Keratinocyte (primary cell): ENCODE measurements at places on chromosomes 1 and 21.

DNA sequence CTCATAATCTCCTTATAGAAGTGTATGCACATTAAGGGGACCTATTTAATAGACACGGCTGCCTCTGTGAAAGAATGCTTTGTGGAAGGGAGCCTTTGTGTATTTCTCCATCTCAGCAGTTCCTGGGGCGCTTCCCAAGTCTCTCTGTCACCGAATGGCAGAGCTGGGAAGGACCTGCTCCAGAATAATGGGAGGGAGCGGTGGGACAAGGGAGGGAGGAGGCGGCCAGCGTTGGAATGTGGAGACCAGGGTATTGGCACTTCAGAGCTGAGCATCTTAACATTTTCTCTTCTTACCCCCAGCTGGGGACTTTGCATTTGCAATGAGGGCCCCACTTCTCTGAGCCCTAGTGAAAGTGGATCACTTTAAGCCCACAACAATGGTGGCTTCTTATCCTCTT, 23.9 kb downstream of the CACHD1 start:
- no peaks in the 10 kb centered on the region for H3K27me3 ChIP-seq
- no peak overlapping the region for H3K27ac ChIP-seq
- H3K4me1 ChIP-seq, result no peaks in the 10 kb centered on the region

DNA sequence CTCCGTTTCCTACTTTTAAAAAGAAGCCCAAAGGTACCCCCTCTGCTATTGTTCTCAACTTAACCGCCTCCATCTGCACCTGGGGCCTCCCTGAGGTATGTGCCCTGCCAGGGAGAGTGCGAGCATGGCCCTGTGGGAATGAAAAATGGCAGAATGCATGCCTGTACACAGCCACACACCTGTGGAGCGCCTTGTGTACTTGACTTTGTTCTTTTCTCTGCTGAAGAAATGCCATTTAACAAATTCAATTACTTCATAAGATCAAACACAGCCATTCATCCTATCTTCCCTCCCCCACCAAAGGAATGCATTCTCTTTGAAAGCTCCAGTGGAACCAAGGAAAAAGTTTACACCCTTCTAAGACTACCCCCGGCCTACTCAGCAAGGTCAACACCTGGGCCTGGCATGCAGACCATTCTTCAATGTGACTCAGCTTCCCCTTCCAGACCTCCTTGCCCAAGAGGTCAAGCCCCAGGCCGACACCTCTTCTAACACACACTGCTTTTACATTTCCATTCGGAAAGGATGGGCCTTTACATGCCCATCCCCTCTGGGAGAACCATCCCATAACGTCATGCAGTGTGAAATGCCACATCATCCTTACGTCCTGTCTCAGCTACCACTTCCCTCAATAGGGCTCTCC, 123.7 kb downstream of the SMYD2 start:
- peak overlapping the region; percentile 7 for H3K4me3 ChIP-seq
- DNase-seq, result peak; percentile 55
- no peaks in the 10 kb centered on the region for H3K27me3 ChIP-seq
- H3K27ac ChIP-seq, result peak overlapping the region; percentile 80
- peaks cover 32% of the 10 kb centered on the region for H3K4me1 ChIP-seq

DNA sequence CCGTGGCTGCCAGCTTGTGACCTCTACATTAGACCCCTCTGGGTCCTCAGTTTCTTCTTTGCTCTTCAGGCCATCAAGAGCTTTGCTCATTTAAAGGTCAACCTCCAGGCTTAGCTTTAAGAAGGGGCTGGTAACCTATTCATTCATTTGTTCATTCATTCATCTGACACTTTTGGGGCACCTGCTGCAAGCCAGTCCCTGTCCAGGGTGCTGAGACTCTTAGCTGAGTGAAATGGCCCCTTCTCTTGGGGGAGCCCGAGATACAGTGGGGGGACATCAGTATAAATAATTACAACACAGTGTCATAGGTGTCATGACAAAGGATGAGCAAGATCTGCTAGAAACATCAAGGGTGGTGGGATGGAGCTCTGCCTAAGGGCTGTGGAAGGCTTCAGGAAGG, 10.5 kb upstream of the TTC4 start:
- DNase-seq, result no peak
- no peaks in the 10 kb centered on the region for H3K4me1 ChIP-seq
- no peak overlapping the region for H3K4me3 ChIP-seq
- H3K27me3 ChIP-seq, result peaks cover 2% of the 10 kb centered on the region
- no peak overlapping the region for H3K27ac ChIP-seq

DNA sequence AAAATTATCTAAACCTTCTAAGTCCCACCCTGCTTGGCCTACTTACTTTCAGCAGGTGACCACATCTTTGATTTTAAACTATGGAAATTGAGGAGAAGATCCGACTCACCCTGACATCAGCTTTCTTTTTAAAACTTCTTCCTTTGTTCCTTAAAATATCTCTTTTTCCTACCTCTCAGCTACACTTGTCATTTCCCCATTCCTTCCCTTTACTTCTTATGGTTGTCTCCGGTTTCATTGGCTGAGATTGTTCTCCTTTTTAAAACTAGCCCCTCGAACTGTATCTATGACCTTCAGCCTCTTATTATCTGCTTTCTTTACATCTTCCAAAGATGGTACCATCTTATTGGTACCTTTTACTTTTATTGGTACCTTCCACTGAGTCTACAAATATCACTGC, 87.8 kb upstream of the NRIP1 start:
- H3K4me3 ChIP-seq, result no peak overlapping the region
- no peaks in the 10 kb centered on the region for H3K36me3 ChIP-seq
- H3K4me1 ChIP-seq, result no peaks in the 10 kb centered on the region

- H3K4me1 ChIP-seq, result no peaks in the 10 kb centered on the region
- no peak overlapping the region for H3K4me3 ChIP-seq
These were observed 19.0 kb upstream of the JUN start for GRCh38 chr1:58802640-58803399.

DNA sequence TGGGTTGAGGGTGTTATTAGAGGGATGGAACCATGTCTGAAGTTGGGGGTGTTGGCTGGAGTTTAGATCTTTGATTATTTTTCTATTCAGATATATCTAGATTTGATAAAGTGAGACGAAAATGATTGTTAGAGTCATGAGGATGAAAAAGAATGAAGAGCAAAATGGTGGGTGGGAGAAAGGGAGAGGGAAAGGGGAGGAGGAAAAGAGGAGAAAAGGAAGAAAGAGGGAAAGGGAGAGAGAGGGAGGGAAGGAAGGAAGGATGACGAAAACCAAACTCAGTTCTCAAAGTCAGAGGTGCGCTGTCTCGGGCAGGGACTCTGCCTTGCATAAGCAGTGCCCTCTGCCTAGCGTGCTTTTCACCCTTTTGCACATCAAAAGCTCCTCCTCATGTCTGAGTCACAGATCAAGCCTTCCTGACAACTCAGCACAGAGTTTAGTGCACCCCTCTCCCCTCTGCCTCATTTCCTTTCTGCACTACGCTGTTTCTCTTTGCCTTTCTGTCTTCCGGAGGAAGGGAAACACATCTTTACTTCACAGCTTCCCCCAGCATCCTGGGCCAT, 225.8 kb upstream of the PROX1 start:
- no peak for DNase-seq
- H3K4me3 ChIP-seq, result no peak overlapping the region
- no peaks in the 10 kb centered on the region for H3K4me1 ChIP-seq
- no peaks in the 10 kb centered on the region for H3K27me3 ChIP-seq

- DNase-seq, result peak; percentile 66
- H3K36me3 ChIP-seq, result peaks cover 5% of the 10 kb centered on the region
- no peaks in the 10 kb centered on the region for H3K27me3 ChIP-seq
- H3K4me1 ChIP-seq, result peaks cover 40% of the 10 kb centered on the region
- H3K4me3 ChIP-seq, result no peak overlapping the region
These were observed 48.9 kb downstream of the CHML start for GRCh38 chr1:241591317-241591716.

DNA sequence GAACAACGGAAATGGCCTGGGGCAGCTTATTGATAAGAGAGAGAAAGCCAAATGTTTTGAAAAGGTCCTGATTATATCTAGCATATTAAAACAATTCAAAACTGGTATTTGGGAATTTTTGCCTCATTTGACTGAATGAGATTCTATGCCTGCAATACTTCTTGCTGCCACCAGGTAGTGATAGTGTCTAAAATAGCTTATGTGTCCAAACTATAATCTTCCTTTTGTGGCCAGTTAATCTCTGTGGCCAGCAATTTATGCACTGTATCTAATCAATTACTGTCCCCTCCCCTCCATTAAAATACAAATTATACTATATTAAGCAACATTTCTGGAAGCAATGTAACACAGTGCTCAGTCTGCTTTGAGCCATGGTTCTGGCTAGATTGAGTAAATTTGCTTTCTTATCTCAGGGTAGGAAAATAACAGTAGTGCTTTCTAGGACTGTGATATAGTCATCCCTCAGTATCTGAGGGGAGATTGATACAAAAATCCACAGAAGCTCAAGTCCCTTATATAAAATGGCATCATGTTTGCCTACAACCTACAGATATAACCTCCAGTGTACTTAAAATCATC, 91.8 kb downstream of the FOXD2 start:
- peaks cover 29% of the 10 kb centered on the region for H3K27me3 ChIP-seq
- H3K36me3 ChIP-seq, result no peaks in the 10 kb centered on the region
- no peak for DNase-seq
- no peak overlapping the region for H3K4me3 ChIP-seq

- no peaks in the 10 kb centered on the region for H3K36me3 ChIP-seq
- H3K27me3 ChIP-seq, result no peaks in the 10 kb centered on the region
- H3K27ac ChIP-seq, result no peak overlapping the region
- no peak overlapping the region for H3K4me3 ChIP-seq
- no peak for DNase-seq
- H3K4me1 ChIP-seq, result peaks cover 33% of the 10 kb centered on the region
These were observed 17.9 kb upstream of the ETV3 start for GRCh38 chr1:157156058-157156541.

DNA sequence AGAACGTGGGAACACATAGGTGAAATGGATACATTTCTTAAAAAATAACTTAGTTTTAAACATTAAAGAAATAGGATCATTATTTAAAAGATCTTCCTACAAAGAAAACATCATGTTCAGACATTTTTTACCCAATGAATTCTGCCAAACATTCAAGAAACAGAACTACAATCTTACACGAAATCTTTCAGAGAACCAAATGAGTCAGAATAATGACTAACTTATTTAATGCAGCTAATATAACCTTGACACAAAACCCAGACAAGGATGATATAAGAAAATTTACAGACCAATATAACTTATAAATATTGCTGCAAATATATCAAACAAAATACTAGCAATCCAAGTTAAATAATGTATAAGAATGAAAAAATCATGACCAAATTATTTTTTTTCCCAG, 220.1 kb upstream of the KCNK2 start:
- H3K4me3 ChIP-seq, result no peak overlapping the region
- no peak overlapping the region for H3K27ac ChIP-seq
- no peak for DNase-seq
- H3K36me3 ChIP-seq, result no peaks in the 10 kb centered on the region
- H3K4me1 ChIP-seq, result peaks cover 10% of the 10 kb centered on the region

DNA sequence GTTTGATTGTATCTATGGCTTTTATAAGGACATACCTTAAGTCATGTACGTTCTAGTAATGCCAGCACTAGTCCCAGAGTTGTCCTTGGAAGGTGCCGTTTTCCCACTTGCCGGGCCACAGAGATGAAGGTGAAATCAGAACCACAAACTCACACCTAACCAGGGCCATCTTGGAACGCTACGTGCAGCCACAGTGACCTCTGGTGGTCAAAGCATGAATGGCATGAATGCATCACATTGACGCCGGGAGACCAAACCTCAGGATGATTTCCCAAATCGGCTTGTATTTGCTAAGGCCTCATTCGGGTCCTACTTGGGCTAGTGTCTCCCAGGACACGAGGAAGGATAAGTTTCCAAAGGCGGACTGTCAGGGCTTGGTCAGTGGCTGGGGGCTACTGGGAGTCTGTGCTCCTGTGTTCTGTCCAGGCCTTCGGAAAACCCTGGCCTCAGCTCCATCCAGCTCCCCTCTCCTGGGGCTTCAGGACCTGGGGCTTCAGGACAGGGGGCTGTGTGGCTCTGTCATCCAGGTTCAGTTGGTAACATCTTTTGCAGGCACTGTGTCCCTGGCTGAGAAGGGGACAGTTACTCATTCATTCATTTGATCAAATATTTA, 260.5 kb downstream of the PRDM2 start:
- H3K27ac ChIP-seq, result no peak overlapping the region
- no peak overlapping the region for H3K4me3 ChIP-seq
- no peaks in the 10 kb centered on the region for H3K36me3 ChIP-seq
- H3K27me3 ChIP-seq, result no peaks in the 10 kb centered on the region
- DNase-seq, result peak; percentile 23

DNA sequence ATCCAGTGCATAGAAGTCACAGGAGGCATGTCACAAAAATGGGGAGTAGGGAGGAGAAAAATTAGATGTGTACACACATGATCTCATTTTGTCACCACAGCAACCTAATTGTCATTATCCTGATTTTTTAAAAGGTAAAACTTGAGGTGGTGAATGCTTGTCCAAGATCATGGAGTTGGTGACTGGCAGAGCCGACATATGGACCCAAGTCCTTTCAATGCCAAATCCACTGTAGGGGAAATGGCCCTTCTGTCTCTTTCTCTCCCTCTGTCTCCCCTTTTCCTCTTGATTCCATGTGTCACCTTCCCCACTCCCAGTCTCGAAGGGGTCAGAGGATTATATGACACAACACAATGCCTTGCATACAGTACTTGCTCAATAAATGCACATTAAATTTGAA, 65.7 kb upstream of the JUN start:
- H3K4me1 ChIP-seq, result peaks cover 36% of the 10 kb centered on the region
- peak overlapping the region; percentile 81 for H3K27ac ChIP-seq
- no peak for DNase-seq

DNA sequence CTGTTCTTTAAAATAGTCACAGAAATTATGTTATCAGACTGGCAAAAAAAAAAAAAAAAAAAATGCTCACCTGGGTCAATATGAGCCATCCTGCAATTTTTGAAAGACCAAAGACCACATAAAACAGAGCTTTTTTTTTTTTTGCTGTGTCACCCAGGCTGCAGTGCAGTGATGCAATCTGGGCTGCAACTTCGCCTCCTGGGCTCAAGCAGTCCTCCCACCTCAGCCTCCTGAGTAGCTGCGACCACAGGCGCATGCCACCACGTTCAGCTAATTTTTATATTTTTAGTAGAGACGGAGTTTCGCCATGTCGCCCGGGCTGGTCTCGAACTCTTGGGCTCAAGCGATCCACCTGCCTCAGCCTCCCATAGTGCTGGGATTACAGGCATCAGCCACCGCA, 62.8 kb downstream of the RGS13 start:
- H3K27ac ChIP-seq, result no peak overlapping the region
- DNase-seq, result no peak
- no peaks in the 10 kb centered on the region for H3K27me3 ChIP-seq
- no peak overlapping the region for H3K4me3 ChIP-seq
- H3K4me1 ChIP-seq, result peaks cover 20% of the 10 kb centered on the region

- no peak overlapping the region for H3K27ac ChIP-seq
- no peak overlapping the region for H3K4me3 ChIP-seq
- peaks cover 54% of the 10 kb centered on the region for H3K4me1 ChIP-seq
These were observed 189.3 kb upstream of the EDN2 start for GRCh38 chr1:41673806-41674205.
